H9 (cell line): ENCODE measurements at places on chromosomes 11 and 22.

DNA sequence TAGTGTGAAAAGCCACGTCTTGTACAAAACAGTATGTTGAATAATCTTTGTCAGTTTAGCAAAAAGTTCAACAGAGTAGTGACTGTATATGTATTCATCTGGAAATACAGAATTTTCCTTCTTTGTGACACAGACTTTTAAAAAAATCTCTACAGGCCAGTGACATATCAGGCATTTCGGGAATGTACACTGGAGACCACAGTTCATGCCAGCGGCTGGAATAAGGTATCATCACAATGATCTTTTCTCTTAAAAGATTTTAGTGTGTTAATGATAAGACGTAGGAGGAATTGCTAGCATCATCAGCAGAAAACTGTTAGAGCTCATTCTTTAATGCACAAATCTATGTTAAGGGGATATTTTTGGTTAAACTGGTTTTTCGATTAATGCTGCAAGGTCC is 57.4 kb downstream of the BCL2L13 start:
- no peak for DNase-seq

DNA sequence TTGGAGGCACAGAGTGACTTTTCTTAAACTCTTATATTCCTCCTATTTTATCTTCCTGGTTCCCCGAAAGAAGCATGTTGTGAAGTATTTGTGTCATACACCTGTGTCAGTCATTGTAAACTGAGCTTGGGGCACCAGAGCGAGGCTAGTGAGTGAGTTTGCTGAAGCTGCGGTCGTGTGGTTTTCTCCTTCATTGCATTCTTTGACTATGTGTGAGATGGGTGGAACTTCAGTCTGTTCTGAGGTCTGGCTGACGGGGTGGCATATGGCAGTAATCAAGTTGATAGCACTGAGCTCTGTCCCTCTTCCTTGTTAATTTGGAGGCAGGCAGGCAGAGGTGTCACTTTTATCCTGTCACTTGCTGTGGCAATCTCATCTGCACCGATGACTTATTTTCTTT is 4.2 kb downstream of the VPS26B start:
- no peak for DNase-seq

DNA sequence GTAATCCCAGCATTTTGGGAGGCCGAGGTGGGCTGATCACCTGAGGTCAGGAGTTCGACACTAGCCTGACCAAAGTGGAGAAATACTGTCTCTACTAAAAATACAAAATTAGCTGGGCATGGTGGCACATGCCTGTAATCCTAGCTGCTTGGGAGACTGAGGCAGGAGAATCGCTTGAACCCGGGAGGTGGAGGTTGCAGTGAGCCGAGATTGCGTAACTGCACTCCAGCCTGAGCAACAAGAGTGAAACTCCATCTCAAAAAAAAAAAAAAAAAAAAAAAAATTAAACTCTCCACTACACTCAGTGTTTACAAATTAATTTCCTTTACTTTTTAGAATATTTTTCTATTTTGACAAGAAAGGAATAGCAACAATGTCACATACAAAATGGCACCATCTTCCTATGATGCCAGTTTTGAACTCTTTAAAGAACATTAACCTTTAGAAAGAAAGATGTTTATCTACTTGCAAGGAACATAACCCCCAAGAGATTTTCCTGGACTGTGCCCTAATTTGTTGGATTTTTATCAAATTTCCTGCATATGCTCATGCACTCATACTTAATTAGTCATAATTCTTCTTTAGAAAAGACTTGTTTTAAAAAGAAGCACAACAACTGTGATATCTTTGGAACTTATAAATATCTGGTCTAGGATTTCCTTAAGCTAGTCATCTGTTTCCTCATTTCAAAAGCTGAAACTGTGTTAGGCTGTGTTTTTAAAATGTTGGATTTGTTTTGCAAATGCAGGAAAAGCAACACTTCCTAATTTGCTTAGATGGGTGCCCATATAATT is 22.6 kb upstream of the HIPK3 start:
- no peak for DNase-seq

GRCh38 chr11:75771646-75772410 is 3.2 kb downstream of the DGAT2 start:
- no peak for DNase-seq

- DNase-seq, result no peak
These were observed 8.9 kb downstream of the IMMP1L start for GRCh38 chr11:31500560-31500959.
